Esophagus mucosa (tissue), 1 donor: ENCODE measurements at places on chromosomes 7 and 10. TPM values are rescaled to one million over a fixed set of nuclear protein-coding genes. Genes with fewer than 3 reads are reported as not detected.

- ATAC-seq = no peak
Measured at GRCh38 chr7:101901661-101902491, 84.5 kb downstream of the CUX1 start.

- no peak for ATAC-seq
Measured at GRCh38 chr7:158257001-158257400, 330.6 kb downstream of the PTPRN2 start.

DNA sequence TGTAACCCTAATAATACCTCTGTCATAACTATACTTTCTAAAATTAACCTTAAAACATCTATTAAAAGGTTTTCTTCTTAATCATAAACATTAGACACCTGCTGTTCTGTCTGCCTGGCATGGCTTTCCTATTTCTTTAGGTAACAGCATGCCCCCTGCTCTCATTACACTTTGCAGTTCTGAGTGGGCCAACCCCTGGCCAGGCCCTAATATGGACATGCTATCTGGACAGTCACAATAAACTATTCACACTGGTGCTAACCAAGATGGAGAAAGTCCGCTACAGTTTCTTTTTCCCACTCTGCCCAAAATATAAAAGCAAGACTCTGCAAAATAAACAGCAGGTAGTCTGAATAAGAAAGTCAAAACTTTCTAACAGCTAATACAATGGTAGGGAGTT lies 84.0 kb downstream of the ELAPOR2 start:
- ATAC-seq = no peak

GRCh38 chr10:54691331-54691730 lies 109.7 kb downstream of the PCDH15 start:
- ATAC-seq = no peak

DNA sequence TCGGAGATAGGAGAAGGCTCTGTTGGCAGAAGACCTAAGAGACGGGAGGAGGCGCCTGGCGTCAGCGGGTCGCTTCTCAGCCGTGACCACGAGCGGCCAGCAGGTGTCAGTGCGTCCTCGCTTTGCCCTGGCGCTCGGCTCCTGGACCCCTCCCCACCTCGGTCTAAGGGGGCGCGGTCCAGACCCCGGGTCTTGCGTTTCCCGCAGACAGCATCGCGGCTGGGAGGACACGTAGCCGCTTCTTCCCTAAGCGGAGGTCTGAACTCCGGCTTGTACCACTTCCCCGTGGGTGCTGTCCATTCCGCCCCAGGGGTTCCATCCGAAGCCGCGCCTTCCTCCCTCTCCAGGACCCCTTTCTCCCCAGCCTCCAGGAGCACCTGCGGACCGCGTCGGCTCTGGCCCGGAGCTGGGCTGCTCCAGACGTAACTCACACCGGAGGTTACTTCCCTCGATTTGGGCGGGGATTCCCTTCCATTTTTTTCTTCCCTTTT lies 593 bp upstream of the ADRA2A start:
- peak; percentile 68 for ATAC-seq

DNA sequence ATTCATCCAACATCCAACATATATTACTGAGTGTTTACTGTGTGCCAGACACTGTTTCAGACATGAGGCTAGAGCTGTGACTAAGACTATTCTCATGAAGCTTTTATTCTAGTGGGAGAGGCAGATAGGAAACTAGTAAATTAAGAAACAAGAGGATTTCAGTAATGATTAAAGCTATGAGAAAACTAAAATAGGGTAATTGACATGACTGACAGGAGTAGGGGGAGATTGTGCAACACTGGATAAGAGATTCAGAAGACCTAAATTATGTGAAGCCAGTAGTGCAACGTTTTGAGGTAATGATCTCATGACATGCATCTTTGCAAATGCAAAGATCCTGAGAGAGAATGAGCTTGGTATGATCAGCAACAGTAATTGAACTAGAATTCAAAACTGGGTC lies 48.6 kb upstream of the MKLN1 start:
- ATAC-seq = no peak

GRCh38 chr10:87656431-87657072 lies 3.1 kb upstream of the PAPSS2 start:
- ATAC-seq = no peak

Gene GET4
- total RNA-seq = 21.6 TPM

Gene GRM3
- total RNA-seq = not detected

Gene ATAD1
- 26.3 TPM for total RNA-seq

Gene REEP3
- total RNA-seq = 24.5 TPM
